Mesenteric fat pad (tissue), 1 donor: ENCODE measurements at places on chromosomes 6 and 20. TPM values are rescaled to one million over a fixed set of nuclear protein-coding genes. Genes with fewer than 3 reads are reported as not detected.

Gene NHLRC1
- 2.1 TPM for total RNA-seq

Gene DLK2
- total RNA-seq = not detected

Gene LHFPL5
- total RNA-seq = not detected

Gene KIF25
- 0.93 TPM for total RNA-seq

Gene VIP
- 0.48 TPM for total RNA-seq

Gene E2F1
- total RNA-seq = 2.3 TPM

Gene TGM2
- total RNA-seq = 131 TPM

Gene RBM12
- total RNA-seq = 73.4 TPM

Gene RBM39
- total RNA-seq = 269 TPM

Gene HS3ST5
- total RNA-seq = not detected

Gene ANKRD6
- 7.1 TPM for total RNA-seq

Gene KIAA0408
- total RNA-seq = 2.7 TPM

Gene GHRH
- total RNA-seq = not detected

Gene LY6G6C
- total RNA-seq = not detected

Gene OSER1
- 29.9 TPM for total RNA-seq

Gene PIM1
- 213 TPM for total RNA-seq

Gene SYS1
- 23.8 TPM for total RNA-seq

Gene PSMG4
- total RNA-seq = 18.7 TPM
